ENCODE measurements at places on chromosomes 12 and 14.

- no peak for DNase-seq
Observed at GRCh38 chr14:75268633-75269550, 9.7 kb upstream of the FOS start.

- DNase-seq, result no peak
Observed at GRCh38 chr14:62655166-62655565, 390.1 kb downstream of the KCNH5 start.

DNA sequence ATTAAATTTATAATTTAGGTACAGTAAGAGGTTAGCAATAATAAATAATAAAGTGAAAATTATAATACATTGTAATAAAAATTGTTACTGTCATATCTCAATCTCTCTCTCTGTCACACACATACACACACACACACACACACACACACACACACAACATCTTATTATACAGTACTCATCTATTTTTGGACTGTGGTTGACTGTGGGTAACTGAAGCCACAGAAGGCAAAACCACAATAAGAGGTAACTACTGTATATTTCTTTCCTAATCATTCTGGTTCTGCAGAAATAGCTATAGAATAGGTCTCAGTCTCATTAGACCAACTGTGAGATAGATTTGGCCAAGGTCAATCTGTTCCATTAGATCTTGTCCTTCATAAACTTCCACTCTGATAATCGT, 33.1 kb upstream of the PTPRO start:
- no peak for DNase-seq

DNA sequence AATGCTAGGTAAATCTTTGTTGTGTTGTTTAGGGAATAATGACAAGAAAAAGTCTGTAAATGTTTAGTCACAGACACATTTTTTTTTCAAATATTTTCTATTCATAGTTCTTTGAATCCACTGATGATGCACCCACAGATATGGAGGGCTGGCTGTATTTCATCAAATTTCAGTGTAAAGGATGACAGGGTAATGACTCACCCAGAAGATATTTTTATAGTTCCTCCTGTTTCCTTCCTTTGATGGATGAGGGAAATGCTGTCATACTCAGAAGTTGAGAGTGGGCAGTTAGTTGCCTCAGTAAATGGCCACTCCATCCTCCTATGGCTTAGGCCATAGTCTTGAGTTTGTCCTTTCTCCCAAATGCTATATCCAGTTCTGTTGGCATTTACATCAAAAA, 76.9 kb upstream of the REP15 start:
- DNase-seq, result no peak

DNA sequence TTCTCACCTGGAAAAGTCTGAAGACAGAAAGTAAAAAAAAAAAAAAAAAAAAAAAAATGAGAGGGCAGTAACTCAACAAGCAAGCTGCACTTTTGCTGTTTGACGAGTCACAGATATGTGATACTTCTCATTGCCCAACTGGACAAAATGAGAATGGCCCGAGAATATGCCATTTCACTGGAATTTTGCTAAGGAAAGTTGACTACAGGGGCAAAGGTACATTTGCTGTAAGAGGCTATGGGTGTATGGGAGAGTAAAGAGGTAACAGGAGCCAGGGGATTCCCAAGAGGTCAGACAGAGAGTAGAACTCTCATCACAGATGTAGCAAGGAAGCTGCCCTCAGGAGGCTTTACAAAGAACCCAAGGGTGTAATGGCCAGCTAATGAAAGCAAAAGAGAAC, 22.9 kb downstream of the KIF21A start:
- DNase-seq, result no peak

- DNase-seq, result no peak
Observed at GRCh38 chr14:103142026-103142425, 18.8 kb downstream of the TNFAIP2 start.

- no peak for DNase-seq
Observed at GRCh38 chr14:68945190-68945584, 33.9 kb downstream of the ACTN1 start.

GRCh38 chr14:102088012-102088792, 1.4 kb upstream of the HSP90AA1 start:
- DNase-seq, result peak; percentile 73

DNA sequence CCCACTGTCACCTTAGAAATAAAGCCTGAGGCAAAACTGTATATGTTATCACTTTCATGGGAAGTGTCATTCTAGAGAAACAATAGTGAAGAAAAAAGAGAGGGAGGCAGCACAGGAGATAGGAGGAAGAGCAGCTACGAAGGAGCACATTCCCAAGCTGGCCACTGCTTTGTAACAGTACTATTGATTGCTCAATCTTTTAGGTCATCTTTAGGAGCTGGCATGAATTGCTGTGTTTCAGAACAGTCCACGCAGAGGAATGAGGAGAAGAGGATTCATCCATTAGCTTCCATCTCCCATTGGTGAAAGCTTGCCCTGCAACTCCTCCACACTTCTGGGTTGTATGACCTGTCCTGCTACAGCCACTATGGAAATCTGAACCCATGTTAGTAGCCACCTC, 372.5 kb upstream of the DDHD1 start:
- no peak for DNase-seq

DNA sequence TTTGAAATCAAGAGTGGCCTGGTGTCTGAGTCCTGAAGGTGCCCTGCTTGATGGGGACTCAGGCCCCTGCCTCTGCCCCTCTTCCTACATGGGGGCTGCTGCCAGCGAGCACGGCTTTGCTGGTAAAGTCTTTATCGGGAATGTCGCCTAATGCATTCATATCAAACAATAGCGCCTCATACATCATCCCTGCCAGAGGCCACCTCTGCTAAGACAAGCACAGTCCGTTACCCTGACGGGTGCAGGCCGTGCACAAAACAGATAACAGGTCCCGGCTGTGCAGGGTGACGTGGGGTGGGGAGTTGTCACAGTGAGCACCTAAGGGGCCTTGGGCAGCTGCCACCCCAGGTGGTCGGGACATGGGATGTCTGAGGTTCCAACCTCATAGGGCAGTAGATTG, 68.4 kb upstream of the FAM222A start:
- DNase-seq, result no peak

GRCh38 chr14:65813760-65814384, 401.3 kb downstream of the FUT8 start:
- DNase-seq, result no peak

DNA sequence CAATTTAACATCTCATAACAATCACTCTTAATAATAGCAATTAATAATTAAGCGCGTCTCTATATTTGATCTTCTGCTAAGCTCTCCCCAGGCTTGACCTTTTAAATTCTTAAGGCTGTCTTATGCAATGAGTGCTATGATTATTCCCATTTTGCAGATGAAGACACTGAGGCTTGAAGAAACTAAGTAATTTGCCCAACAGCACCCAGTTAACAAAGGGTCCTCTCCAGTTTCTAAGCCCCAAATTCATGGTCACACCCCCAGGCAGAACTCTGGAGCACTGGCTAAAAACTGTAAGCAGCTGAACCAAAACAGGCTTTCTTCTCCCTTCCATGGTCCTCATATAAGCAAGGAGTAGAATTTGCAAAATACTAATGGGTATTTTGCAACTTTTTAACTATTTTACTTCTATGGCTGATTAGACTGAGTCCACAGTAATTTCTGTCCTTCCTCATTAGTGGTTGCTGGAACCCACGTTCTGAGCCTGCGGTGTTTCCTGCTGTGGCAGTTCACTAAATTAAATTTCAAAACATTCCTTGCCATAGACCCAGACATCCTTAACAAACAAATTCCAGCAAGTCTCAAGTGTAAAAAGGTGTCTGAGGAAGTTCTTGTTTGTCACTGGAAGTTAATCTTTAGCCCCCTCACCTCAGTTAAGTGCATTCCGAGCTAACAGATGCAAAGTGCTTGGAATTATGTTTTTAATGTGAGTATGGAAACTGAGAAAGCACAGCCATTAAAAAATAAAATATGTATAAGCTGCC, 76.5 kb downstream of the TMEM132D start:
- DNase-seq, result no peak

GRCh38 chr14:103616635-103617300, 12.2 kb upstream of the KLC1 start:
- DNase-seq, result no peak

GRCh38 chr12:104756901-104757300, 201.2 kb downstream of the SLC41A2 start:
- DNase-seq, result no peak

GRCh38 chr12:74043343-74043742, 494.3 kb upstream of the ATXN7L3B start:
- DNase-seq, result no peak

DNA sequence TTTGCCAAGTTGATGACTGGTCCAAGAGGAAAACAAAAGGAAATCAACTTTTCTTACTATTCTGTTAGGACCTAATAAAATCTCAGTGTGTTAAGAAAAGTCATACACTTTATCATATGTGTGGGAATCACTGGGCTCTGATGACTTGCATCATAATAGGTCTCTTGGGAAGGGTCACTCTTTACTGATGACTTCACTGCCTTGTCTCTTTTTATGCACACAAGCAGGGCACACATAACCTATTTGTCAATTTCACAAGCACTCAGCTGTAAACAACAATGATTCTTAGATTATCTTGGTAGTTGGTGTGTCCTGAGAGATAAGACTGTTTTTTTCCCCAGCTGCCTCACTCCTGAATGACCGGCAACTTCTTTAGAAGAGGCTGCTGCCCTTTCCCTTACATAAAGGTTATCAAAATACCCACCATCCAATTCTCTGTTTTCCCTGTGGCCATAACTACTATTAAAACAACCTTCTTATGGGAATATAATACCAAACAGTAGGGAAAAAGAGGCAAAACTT, 50.9 kb upstream of the INSM2 start:
- DNase-seq, result no peak

GRCh38 chr12:92810370-92810769, 107.6 kb downstream of the PLEKHG7 start:
- no peak for DNase-seq

GRCh38 chr14:77950371-77951063, 150.6 kb downstream of the ADCK1 start:
- no peak for DNase-seq

- DNase-seq, result no peak
Observed at GRCh38 chr14:34489324-34489723, 27.3 kb upstream of the SPTSSA start.

DNA sequence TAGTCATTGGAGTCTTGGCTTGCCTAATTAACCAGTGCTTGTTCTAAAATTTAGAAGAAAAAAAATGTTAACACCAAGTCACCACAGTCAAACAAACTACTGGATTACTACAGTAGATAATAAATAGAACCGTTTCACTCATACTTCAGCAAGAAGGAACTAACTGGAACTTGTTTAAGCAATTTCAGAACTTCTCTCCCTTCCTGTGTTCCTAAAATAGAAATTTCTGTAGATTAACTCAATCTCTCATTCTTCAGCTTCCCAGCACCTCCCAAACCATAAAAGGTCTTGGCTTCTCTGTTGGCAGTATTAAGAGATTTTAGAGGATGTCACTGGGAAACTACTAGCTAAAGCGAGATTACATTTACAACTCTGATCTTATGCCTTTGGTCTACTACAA, 18.6 kb downstream of the GNS start:
- no peak for DNase-seq

- DNase-seq, result no peak
Observed at GRCh38 chr14:42112108-42112507, 505.4 kb downstream of the LRFN5 start.

GRCh38 chr14:62253171-62253570, 491.0 kb downstream of the SNAPC1 start:
- no peak for DNase-seq

GRCh38 chr14:64637735-64638473, 66.3 kb upstream of the PLEKHG3 start:
- DNase-seq, result no peak
